ENCODE measurements at places on chromosomes 12 and 14. TPM values are rescaled to one million over a fixed set of nuclear protein-coding genes. Genes with fewer than 3 reads are reported as not detected.

The KLRF1 gene
- total RNA-seq, result not detected

The FGFR1OP2 gene
- 25.9 TPM for total RNA-seq

The TAS2R42 gene
- not detected for total RNA-seq

The CMA1 gene
- not detected for total RNA-seq

The DIABLO gene
- total RNA-seq, result 77.8 TPM

The POMT2 gene
- total RNA-seq, result 25.6 TPM

The TGM1 gene
- total RNA-seq, result 0.89 TPM

The GPRC5A gene
- total RNA-seq, result 313 TPM

The SVOP gene
- not detected for total RNA-seq

The FOXN4 gene
- 0.20 TPM for total RNA-seq

The MDGA2 gene
- total RNA-seq, result not detected

The PLEKHD1 gene
- 0.03 TPM for total RNA-seq

The BCL7A gene
- total RNA-seq, result 12.4 TPM

The HOMEZ gene
- total RNA-seq, result 7.9 TPM

The KCNA5 gene
- total RNA-seq, result not detected

The PLEKHG3 gene
- 32.7 TPM for total RNA-seq

The PTCSC3 gene
- not detected for total RNA-seq

The OTUB2 gene
- total RNA-seq, result 3.0 TPM

The CYP27B1 gene
- total RNA-seq, result 2.2 TPM

The STAB2 gene
- total RNA-seq, result not detected

The GPR84 gene
- total RNA-seq, result 0.15 TPM

The SNAPC1 gene
- total RNA-seq, result 12.0 TPM

The PPHLN1 gene
- 74.8 TPM for total RNA-seq

The HIGD1C gene
- total RNA-seq, result not detected

The TSPAN19 gene
- total RNA-seq, result not detected

The PZP gene
- total RNA-seq, result not detected

The C14orf39 gene
- total RNA-seq, result not detected

The ACAD10 gene
- total RNA-seq, result 10.6 TPM

The ANO2 gene
- total RNA-seq, result not detected

The COCH gene
- 23.3 TPM for total RNA-seq

The KLHL33 gene
- not detected for total RNA-seq

The LRRIQ1 gene
- total RNA-seq, result 0.62 TPM

The LRTM2 gene
- total RNA-seq, result not detected

The KLRB1 gene
- not detected for total RNA-seq

The PMCH gene
- not detected for total RNA-seq

The ARHGEF25 gene
- 5.1 TPM for total RNA-seq

The CHPT1 gene
- total RNA-seq, result 68.9 TPM

The EPYC gene
- not detected for total RNA-seq

The TMEM132D gene
- total RNA-seq, result not detected

The SAMD15 gene
- total RNA-seq, result 1.9 TPM

The SCNN1A gene
- total RNA-seq, result 30.2 TPM

The M6PR gene
- 145 TPM for total RNA-seq

The RNF212B gene
- total RNA-seq, result not detected

The RPGRIP1 gene
- 0.26 TPM for total RNA-seq

The KLRG1 gene
- total RNA-seq, result 0.94 TPM

The CDH24 gene
- 5.2 TPM for total RNA-seq

The KMT2D gene
- 37.5 TPM for total RNA-seq

The GNPTAB gene
- 13.9 TPM for total RNA-seq

The SLC25A47 gene
- total RNA-seq, result not detected

The MMAB gene
- 34.0 TPM for total RNA-seq

The TSPAN11 gene
- 0.05 TPM for total RNA-seq

The FITM1 gene
- total RNA-seq, result 0.13 TPM

The STYK1 gene
- total RNA-seq, result 0.30 TPM

The EXOC3L4 gene
- total RNA-seq, result 1.4 TPM

The CLEC2B gene
- total RNA-seq, result 1.3 TPM
